Activated T-helper 2 cell treated with anti-CD3 and anti-CD28 coated beads, Interferon-gamma antibody, Interleukin-2, Interleukin-4, amounts not matched to agents 10 μg/mL and 5 μg/mL and 100 μg/mL, durations not matched to agents 14 hours and 24 hours and 36 hours (primary cell): ENCODE measurements at places on chromosomes 2 and 18. TPM values are rescaled to one million over a fixed set of nuclear protein-coding genes. Genes with fewer than 3 reads are reported as not detected.
A peak's percentile ranks its signal among the peaks of the same experiment; 100 is the strongest.

The SPIRE1 gene
- total RNA-seq, result 16.5 and 19.0 TPM in 2 replicates

The GIGYF2 gene
- 63.7 and 64.7 TPM in 2 replicates for total RNA-seq

The SIGLEC15 gene
- not detected in 2 replicates for total RNA-seq

The ZNF892 gene
- total RNA-seq, result 4.7 and 4.8 TPM in 2 replicates

The RAB1A gene
- 88.1 and 96.6 TPM in 2 replicates for total RNA-seq

The PKDCC gene
- 0.11 TPM in 1 of 2 replicates, not detected in the other for total RNA-seq

The ANKRD62 gene
- total RNA-seq, result not detected in 2 replicates

The RGPD8 gene
- total RNA-seq, result 15.5 and 16.1 TPM in 2 replicates

The EMILIN2 gene
- 53.4 and 53.5 TPM in 2 replicates for total RNA-seq

The AAMP gene
- total RNA-seq, result 82.4 and 82.9 TPM in 2 replicates

The NT5DC4 gene
- total RNA-seq, result not detected in 2 replicates

GRCh38 chr18:59718464-59719157 is 21.4 kb upstream of the CCBE1 start:
- DNase-seq, result no peak

GRCh38 chr18:34222307-34223163 is 2.2 kb downstream of the NOL4 start:
- DNase-seq, result no peak

DNA sequence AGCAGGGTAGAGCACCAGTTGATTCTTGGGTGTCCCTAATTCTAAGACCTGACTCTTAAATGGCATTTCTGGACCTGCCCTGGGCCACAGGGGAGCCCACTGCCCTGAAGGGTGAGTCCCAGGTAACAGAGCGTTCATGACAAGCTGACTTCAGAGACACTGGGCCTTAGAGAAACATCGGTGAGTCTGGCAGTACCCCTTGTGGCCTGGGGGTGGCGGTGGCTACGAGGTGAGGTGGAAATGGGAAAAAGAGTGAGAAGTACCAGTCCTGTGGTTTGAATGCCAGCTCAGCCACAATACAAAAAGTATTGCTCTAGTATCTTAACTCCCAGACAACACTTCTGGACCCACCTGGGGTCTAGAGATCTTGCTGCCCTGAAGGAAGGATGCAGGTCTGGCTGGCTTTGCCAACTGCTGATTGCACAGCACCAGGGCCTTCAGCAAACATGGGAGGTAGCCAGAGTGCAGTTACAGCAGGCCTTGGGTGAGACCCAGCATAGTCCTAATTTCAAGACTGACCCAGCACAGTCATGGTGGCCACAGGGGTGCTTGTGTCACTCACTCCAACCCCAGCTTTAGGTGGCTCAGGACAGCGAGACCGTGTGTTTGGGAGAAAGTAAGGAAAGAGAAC is 44.5 kb downstream of the USP34 start:
- peak; percentile 57 for DNase-seq

DNA sequence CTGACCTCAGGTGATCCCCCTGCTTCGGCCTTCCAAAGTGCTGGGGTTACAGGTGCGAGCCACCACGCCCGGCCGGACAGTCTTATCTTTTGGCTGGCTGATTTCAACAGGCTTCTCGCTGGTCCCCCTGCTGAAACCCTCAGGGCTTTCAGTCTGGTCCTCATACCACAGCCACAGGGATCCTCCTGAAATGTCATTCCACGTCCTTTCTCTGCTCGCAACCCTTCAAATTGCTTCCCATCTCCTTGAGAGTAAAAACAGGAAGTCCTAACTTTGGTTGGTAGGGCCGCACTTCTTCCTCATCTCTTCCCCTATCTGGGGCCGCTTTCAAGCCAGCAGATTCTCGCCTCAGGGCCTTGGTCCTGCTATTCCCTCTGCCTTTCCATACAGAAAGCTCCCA is 1.4 kb upstream of the CAB39 start:
- DNase-seq, result no peak

DNA sequence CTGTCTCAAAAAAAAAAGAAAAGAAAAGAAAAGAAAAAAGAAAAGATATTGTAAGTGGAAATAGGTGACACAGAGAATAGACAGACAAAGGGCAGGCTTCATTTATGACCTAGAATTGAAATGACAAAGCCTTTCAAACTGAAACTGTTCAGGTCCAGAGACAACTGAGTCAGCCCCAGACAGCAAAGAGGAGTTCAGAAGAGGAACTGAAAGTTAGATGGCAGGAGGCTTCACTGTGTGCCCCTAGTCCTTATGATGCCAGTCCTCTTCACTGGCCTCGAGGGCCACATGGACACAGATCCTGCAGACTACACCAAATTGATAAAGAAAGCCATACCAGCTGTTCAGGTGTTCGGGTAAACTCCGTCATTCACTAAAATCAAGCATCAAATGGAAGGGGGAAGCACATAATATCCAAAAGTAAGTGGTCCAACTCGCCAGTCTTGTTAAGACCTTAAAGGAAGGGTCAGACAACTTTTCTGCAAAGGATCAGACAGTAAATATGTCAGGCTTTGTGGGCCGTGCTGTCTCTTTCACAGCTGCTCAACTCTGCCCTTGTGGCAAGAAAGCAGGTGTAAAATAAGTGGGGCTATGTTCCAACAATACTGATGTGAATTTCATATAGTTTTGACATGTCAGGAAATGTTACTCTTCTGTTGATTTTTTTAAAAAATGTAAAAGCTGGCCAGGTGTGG is 231.9 kb upstream of the MGAT5 start:
- DNase-seq, result no peak

GRCh38 chr2:240670402-240670801 is 12.3 kb downstream of the AQP12B start:
- DNase-seq, result no peak

GRCh38 chr2:108805782-108806181 is 19.2 kb downstream of the CCDC138 start:
- no peak for DNase-seq

- DNase-seq, result no peak
These were observed 21.5 kb upstream of the TNP1 start for GRCh38 chr2:216881411-216881810.

- DNase-seq, result no peak
These were observed 2.2 kb downstream of the HMSD start for GRCh38 chr18:63951302-63951705.

- DNase-seq, result no peak
These were observed 39.5 kb upstream of the FIGN start for GRCh38 chr2:163775304-163775703.

DNA sequence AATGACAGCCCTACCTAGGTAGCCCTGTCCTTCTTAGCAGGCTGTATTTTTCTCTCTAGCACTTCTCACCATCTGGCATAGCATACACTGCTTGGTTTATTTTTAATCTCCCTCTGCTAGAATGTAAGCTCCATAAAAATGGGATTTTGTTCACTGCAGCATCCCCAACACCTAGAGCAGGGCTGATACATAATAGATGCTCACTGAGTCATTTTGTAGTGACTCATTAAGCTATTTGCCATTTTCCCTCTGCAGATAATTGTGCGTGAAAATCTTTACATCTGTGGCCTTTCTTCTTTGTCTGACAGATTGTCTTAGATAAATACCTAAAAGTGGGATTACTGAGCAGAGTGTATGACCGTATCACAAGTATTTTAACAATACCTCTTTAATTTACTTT is 82.5 kb downstream of the CERS6 start:
- no peak for DNase-seq

- no peak for DNase-seq
These were observed 63.4 kb downstream of the PIKFYVE start for GRCh38 chr2:208329485-208329884.

- DNase-seq, result no peak
These were observed 19.2 kb upstream of the TMEM177 start for GRCh38 chr2:119659601-119660342.

- no peak for DNase-seq
These were observed 34.6 kb downstream of the UGP2 start for GRCh38 chr2:63876311-63876710.

DNA sequence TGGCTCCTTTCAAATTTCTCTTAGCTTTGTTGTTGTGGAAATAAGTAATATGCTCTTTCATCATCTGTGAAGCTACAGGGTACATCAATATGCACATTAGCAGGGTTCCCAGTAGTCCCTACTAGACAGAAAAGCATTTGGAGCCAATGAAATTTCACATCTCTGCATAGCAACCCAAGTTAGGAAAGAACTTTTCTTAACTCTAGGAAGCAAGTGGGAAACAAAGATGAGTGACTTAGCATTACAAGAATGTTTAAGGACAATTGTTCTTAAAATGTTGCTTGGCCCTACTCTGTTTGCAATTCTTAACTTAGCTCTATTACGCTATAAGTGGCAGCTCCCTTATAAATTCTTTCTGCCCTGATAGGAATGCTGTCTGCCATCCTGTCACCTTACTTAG is 39.6 kb downstream of the ZEB2 start:
- DNase-seq, result no peak

GRCh38 chr2:127615511-127616166 is 30.3 kb upstream of the GPR17 start:
- DNase-seq, result no peak

DNA sequence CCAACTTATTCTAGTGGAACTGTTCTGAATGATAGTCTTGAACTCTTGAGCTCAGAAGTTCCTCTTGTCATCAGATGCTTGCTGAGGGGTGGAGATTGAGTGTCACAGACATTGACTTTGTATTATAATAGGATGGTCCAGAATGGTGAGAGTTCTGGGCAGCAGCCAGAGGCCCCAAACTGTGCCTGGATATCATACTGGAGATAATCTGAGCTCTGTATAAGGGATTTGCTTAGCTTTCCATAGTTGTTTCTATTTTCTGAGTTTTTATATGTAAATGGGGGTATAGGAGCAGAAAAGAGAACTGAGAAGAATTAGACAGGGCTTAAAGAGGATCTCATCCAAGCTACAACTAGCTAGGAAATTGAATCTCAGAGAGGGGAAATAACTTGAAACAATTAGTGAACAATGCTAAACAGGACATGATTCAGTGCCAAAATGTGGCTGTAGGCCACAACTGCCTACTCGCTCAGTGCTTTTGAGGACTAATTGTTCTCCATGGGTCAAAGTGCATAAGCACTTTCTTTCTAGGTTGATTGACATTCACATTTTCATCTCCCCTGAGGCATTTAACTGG is 10.1 kb upstream of the LCLAT1 start:
- no peak for DNase-seq

- no peak for DNase-seq
These were observed 53.1 kb upstream of the TMEM87B start for GRCh38 chr2:112001942-112002341.

GRCh38 chr2:36596397-36596796 is 1.6 kb downstream of the FEZ2 start:
- DNase-seq, result no peak

DNA sequence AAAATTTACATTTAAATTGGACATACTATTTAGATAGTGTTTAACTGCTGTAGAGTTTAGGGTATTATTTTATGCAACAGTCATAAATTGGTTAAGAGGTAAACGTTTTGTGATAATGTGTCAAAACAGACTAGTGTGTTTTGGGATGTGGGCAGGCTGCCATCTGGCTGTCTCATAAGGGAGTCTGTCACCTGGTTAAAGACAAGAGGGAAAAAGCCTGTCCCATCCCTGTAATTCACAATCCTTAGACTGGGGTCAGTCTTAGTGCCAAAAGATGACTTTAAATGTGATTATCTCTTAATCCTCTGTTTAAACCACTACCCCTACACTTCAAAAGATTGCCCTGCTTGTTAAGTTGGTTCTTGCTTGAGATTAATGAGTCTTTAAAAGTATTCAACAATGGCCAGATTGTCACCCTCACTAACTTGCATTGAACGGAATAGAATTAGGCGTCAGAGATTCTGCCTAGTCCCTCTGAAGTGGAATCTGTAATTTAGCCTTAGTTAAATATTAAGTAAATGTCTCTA is 59.2 kb downstream of the SGPP2 start:
- DNase-seq, result no peak

- no peak for DNase-seq
These were observed 1.1 kb downstream of the NPC1 start for GRCh38 chr18:23585007-23585871.
